Bronchial epithelial cell (primary cell): ENCODE measurements at places on chromosomes 3 and 15. TPM values are rescaled to one million over a fixed set of nuclear protein-coding genes. Genes with fewer than 3 reads are reported as not detected.
A peak's percentile ranks its signal among the peaks of the same experiment; 100 is the strongest.

The CLRN1 gene
- not detected in 2 replicates for total RNA-seq

The TPRG1 gene
- total RNA-seq = 1.6 and 2.4 TPM in 2 replicates

The DZIP1L gene
- total RNA-seq = 0.77 and 2.1 TPM in 2 replicates

- no peak for DNase-seq
These were observed at the start of gene MAP4 for GRCh38 chr3:48016301-48016973. Gene MAP4 (minus strand): TSS chr3:48016416. CDS start chr3:47998860, 17,556 bp downstream.

- no peak for DNase-seq
These were observed 125.2 kb upstream of the TGFBR2 start for GRCh38 chr3:30481241-30481640.

- peak; percentile 87 for DNase-seq
These were observed 59.8 kb upstream of the NR2F2 start for GRCh38 chr15:96270581-96271172.
